ENCODE measurements at places on chromosomes 5 and 9.

DNA sequence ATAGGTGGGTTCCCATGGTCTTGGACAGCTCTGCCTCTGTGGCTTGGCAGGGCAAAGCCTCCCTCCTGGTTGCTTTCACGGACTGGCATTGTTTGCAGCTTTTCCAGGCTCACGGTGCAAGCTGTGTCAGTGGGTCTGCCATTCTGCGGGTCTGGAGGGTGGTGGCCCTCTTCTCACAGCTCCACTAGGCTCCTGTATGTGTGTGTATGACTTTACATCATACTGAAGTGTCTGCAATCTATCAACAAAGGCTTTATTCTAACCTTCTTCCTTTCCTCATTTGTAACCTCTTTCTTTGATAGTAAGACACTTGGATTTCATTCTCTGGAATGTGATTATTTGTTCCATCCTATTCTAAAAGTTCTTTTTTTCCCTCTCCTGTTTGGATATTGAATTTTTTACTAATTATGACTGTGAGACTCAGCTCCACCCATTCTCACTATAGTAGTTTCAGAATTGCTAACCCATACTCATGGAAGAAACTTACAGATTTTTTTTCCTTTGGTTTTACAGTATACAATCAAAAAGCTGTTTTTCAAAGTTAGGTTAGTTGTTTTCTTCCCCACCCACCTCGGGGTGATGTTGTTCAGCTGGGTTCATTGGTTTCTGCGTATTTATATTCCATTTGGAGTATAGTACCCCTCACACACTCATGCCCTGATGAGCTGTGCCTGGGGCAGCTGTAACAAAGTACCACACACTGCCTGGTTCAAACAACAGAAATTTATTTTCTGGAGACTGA, 144.6 kb upstream of the OTULINL start:
- DNase-seq: no peak

GRCh38 chr9:130333041-130333711, 67.6 kb downstream of the HMCN2 start:
- no peak for DNase-seq

DNA sequence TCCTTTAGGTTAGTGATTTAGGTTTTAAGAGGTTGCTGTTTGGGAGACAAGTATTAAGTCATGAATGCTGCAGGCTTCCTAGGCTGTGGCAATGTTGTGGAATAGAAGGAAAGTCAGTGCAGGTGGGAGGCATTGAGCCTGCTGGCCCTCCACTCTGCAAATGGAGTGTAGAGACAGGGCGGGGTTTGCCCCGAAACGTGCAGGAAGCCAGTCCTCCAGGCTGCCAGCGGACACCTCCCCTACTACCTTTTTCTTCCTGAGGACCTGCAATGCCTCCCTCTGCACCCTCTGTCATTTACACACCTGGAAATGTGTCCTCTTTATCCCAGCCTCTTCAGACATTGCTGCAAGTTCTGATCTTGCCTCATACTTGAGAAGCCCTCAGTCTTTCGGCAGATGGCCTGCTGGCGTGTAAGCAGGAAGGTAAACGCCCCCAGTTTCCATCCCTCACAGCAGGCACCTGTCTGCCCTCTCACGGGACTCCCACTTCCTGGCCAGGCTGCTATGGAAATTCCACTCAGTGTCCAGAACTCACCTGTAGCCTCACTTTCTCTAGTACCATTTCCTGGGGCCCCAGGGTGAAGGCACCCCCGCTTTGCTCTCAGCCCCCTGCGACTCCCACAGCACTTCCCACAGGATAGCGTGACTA, 81.6 kb upstream of the BOD1 start:
- no peak for DNase-seq

DNA sequence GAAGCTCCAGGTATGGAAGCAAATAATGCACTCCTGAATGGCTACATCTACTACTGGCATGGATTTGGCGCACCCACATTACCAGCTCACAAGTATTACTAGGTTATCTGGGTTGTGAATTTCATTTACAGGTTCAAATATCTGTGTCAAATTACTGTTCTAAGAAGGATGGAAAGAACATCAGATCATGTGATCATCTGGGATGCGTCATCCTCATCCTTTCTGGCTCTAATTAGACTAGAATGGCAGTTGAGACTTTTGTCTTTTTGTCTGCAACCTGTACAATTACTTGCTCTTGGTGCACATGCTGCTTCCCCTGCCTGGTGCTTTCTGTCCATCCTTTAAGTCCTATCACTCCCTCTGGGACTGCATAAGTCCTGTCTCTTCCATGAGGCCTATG, 64.1 kb downstream of the PJA2 start:
- no peak for DNase-seq

DNA sequence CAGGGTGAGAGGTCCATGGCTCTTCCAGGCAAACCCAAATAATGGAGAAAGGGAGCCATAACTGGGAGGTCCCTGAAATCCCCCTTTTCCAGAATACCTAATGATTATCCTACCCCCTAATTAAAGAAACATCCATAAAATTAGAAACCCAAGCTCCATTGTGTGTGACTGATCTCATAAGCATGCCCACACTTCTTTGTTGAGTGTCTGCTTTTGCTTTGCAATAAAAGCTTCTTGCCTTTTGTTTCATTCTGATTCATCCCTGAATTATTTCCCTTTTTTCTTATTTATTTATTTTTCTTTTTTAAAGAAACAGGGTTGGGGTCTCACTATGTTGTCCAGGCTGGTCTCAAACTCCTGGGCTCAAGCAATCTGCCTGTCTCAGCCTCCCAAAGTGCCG, 33.1 kb downstream of the BTF3 start:
- no peak for DNase-seq

GRCh38 chr9:132142924-132143323, 18.9 kb upstream of the NTNG2 start:
- no peak for DNase-seq

DNA sequence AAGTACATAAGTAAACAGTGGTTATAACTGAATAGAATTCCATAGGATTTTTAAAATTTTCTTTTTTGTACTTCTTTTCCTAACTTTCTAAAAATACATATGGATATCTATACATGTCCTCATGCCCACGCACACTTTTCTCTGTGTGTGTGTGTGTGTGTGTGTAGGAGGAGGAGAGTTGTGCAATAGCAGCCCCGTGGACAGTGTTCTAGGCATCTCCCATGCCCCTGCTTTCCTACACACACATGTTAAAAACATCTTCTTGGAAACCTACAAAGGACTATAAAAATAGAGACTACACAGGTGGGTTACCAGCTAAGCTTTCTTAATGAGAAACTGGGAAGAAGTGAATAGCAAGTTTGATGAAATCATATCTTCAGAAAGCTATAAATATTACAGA, 19.8 kb upstream of the HEXB start:
- DNase-seq: no peak

DNA sequence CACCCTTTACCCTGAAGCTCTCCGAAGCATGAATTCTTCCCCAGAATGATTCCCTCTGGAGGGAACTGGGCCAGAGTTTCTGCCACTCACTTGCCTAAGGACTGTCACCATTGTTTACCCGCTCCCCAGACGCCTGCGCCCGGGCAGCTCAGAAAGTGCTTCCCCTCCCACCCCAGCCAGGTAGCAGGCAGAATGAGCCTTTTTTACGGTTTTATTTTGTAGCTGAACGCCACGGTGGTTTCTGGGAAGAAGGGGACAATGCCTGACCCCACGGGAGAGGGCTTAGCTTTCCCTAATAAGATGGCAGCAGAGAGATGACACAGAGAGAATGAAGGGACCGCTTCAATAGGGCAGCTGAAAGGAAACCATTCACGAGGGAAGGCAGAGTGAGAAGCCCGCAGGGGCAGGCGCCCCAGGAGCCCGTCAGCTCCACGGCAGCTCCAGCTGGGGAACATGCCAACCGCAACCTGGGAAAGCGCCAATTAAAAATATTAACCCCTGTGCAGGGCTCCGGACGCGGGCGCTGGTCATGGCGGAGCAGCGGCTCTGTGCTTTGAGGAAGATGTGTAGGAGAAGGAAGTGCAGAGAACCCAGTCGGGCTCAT, 20.4 kb upstream of the NTNG2 start:
- DNase-seq: no peak

DNA sequence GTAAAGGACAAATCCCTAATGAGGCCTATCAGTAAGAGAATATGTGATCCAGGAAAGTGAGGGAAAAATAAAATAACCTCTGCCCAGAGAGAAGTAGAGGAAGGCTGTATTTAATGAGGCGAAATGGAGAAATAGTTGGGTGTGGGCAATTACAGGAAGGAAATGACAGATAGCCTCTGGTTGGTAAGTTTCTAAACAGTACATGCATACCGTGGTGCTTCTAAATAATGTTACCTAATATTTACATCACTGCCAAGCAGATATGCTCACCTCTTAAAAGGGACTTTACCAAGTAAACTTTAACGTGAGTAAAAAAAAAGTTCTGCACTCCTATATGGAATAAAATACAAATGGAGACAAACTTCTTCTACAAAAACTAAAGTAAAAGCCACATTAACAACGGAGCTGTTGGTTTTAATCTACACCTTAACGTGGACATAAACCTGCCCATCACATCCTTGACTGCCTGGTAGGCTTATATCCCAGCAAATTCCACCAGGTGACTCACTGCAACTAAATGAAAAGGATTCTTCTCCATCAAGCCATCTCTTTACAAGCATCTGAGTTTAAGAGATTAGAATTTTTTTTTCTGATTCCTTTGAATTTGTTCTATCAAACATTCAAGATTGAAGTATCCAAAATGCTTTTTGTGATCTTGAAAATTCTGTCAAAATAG, 12.4 kb downstream of the NFIL3 start:
- DNase-seq: no peak

DNA sequence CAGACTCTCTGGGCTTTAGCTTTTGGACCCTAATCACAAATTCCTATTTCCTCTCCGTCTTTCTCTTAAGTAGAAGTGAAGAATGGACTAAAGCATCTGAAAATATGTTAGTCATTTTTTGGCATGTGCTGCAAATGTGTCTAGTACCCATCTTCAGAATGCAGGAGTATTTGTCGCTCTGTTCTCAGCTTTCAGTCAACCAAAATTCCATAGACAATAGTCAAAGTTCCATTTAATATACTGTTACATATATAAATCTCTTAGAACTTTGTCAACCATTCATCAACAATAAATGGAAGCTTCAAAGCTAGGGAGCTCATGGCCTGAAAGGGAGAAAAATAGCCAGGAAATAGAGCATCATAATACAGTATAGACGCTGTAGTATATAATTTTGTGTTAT, 509.4 kb downstream of the BNC2 start:
- no peak for DNase-seq

GRCh38 chr9:107284636-107285035, 1.6 kb downstream of the RAD23B start:
- DNase-seq: no peak

DNA sequence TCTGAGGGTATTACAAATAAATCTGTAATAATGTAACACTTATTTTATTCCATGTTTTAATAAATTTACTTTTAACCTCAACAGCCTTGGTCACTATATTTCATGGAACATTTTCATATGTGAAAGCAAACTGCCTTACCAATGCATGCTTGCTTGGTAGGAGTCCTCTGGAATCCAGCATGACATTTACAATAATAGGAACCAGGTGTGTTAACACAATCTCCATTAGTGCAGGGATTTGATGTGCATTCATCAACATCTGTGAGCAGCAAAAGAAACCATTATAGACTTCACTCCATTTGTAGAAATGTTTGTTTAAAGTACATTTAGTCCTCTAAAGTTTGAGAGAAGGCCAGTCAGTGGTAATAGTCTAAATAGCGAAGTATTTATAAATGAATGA, 159.4 kb downstream of the FBN2 start:
- no peak for DNase-seq

DNA sequence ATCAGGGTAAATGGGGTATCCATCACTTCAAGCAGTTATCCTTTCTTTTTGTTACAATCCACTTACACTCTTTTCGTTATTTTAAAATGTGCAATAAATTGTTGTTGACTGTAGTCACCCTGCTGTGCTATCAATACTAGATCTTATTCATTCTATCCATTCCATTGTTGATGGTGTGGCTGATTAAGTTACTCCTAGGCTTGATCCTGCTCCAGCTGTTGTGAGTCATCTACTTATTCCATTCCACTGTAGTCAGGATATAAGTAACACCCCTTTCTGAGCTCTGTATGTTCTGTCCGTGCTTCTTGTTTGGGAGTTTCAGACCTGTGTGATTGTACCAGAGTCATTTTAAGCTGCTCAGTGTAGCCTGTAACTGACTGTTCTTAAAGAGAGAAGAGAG, 122.5 kb upstream of the RUSC2 start:
- DNase-seq: no peak

GRCh38 chr5:178430186-178431062, 159.8 kb downstream of the COL23A1 start:
- DNase-seq: no peak

DNA sequence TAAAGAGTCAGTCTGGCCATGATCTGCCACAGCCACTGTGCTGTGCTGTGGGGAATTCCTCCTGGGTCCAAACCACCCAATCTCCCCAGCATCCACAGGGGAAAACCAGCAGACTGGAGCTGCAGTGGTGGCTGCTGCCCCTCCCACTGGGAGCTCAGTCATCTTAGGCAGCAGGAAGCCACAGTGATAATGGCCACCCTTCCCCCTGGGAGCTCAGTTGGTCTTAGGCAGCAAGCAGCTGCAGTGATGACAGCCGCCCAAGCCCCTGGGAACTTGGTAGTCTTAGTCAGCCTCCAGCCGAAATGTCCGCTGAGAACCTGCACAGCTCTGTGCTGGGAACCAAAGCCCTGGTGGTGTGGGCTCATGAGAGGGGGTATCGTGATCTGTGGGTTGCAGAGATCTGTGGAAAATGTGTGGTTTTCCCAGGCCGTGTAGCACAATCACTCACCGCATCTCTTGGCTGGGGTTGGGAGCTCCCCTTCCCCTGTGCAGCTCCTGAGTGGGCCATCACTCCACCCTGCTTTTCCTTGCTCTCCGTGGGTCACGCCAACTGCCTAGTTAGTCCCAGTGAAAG, 38.4 kb upstream of the SMIM15 start:
- DNase-seq: no peak

DNA sequence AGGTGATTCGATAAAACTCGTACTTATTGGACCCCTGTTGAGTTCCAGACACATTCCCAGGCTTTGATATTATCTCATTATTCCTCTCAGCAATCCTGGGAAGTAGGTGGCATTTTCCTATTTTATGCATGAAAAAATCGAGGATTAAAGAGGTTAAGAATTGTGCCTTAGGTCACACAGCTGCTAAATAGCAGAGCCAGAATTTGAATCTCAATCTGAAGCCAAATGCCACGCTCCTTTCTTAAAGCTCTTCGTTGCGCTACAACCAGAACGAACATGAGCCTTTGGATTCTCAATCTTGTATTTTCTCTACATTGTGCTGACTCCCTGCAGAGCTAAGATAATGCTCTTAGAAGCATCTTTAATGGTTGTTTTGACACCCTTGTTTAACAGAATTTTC, 527.8 kb upstream of the TLE4 start:
- no peak for DNase-seq

DNA sequence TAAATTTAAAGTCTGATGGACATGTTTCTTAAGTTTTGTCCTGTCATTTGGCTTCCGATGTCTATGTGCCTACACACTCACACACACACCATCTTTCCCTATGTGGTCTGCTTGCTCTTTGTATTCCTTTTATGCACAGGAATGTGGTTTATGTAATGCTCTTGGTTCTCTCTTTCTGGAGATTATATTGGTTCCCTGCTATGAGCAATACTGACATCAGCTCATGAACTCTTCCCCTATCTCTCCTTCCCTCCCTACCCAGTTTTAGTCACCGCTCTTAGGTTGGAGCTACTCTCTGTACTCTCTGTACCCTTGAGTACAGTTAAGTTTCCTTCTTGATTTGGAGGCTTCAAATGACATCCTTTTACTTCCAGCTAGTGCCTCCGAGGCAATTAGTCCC, 77.9 kb upstream of the MVB12B start:
- no peak for DNase-seq

Measured in CD4-positive, alpha-beta T cell treated with Interleukin-12 subunit alpha and Interleukin-12 subunit beta, for 1 hour (primary cell).